Stimulated activated naive CD4-positive, alpha-beta T cell treated with Interleukin-2 at 50 U/mL for 16 hours (primary cell): ENCODE measurements at places on chromosomes 11 and 22.
A peak's percentile ranks its signal among the peaks of the same experiment; 100 is the strongest.

DNA sequence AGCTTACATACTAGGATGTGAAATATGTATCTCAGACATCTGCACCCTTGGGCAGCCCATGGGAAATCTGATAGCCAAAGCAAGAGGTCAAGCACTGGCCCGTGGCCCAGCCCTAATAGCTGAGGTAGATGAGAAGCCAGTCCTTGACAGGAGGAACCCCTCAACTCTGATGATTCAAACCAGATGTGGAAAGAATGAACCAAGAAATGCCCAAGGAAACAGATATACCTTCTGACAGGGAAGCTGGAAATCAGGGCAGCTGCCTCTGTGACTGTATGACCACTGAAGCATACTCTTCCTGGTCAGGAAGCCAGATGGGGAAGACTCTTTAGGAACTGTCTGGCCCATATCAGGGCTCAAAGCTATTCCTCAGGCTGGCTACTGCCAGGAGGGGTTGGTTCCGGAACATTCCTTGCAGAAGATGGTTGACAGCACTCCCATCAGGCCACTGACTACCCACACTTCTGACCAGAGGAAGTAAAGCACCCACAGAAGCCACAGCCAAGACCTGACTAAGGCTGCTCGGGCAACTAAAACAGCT, 124.2 kb downstream of the SWAP70 start:
- no peak for DNase-seq

DNA sequence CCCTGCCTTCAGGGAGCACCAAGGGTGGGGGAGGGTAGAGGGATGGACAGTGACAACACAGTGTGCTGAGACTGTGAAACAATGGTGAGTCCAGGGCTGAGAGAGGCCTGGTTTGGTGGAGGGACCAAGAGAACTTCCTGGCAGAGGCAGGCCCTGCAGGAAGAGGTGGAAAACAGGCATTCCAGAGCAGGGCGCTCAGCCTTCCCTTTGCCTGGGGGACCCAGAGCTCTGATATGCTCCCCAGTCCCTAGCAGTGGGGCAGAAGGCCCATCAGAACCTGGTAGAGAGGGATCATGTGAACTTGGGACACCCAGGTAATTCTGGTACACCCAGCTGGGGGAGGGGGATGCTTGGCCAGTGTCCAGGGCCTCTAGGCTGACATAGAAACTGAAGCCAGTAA, 17.2 kb upstream of the UVRAG start:
- DNase-seq = no peak

DNA sequence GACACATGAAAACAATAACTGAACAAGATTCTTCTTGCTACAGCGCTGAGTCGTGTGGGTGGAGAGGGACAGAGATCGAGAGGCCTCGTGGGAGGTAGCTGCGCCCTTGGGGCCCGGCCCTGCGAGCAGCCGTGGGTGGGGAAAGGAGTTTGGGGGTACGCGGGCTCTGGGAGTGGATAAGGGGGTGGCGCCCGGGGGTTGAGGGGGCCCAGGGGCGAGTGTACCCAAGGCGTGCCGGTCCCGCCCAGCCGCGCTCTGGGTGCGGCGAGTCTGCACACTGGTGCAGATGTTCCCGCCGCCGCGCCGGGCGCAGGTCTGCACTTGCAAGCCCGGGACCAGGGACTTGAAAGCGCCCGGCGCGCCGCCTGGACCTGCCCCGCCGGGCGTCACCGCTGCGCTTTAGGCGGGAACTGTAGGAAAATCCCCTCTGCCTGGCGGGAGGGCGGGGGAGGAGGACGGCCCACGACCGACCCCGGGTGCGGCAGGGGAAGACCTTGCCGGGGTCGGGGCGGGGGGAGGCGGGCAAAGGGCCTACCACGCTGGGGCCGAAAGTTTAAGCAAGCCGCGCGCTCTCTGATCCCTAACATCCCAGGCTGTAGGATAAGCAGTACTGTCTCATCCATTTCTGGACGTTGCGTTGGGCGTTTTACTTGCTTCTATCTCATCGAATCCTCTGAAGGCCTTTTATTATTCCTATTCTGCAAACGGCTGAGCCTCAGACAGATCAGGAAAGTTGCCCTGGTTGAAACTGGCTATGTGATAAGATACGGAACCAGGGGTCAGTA, 1.4 kb upstream of the KREMEN1 start:
- DNase-seq = no peak

GRCh38 chr22:30920407-30920806, 48.2 kb downstream of the MORC2 start:
- peak; percentile 76 for DNase-seq

DNA sequence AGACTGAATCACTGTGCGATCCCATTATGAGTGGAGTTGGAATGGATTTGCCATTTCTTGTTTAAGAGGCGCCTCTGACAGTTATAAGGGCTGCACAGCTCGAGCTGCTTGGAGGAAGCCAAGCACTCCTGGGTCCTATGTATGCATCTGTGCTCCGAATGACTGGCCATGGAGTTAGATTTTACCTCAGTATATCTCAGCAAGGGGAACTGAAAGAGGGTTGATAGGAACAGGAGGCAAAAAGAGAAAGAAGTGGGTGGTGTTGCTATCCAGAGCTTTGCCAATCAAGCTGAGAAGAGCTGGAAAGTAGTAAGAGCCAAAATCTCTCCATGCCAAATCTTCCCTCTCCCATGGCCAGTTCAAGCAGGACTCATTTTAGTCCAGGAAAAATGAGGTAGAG, 632.0 kb upstream of the KIRREL3 start:
- no peak for DNase-seq

DNA sequence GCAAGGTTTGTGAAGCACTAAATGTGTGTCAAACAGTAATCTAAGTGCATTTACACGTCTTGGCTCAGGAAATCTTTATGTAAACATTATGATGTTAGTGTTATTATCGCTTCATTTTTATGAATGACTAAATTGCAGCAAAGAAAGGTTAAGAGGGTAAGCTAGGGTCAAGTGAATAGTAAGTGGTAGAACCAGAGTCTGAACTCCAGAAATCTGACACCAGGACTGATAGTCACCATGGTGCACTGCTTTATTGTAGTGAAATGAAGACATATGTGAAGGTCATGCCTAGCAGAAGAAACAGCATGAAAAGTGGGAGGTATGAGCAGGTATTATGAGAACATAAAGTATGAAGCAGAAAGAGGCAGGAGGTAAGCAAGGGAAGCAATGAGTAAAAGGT, 368.7 kb upstream of the TENM4 start:
- no peak for DNase-seq

DNA sequence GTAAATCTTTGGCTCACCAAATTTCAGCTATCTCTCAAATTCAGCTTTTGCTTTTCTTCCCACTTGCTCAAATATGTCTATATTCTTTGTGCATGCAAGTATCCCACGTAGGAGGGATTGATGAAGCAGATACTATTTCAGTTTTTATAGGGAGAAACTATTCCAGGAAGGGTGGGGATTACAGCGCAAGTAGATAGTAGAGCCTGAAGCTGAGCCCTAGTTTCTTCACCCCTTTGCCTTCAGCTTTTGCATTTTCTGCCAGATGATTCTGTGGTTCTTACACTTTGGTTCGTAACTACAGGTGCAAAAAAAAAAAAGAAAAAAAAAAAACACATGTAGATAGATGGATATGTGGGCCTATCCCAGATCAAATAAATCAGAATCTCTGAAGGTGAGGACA, 3.1 kb upstream of the ACP2 start:
- no peak for DNase-seq

- no peak for DNase-seq
Observed at GRCh38 chr22:26134654-26135330, 34.5 kb upstream of the SEZ6L start.

DNA sequence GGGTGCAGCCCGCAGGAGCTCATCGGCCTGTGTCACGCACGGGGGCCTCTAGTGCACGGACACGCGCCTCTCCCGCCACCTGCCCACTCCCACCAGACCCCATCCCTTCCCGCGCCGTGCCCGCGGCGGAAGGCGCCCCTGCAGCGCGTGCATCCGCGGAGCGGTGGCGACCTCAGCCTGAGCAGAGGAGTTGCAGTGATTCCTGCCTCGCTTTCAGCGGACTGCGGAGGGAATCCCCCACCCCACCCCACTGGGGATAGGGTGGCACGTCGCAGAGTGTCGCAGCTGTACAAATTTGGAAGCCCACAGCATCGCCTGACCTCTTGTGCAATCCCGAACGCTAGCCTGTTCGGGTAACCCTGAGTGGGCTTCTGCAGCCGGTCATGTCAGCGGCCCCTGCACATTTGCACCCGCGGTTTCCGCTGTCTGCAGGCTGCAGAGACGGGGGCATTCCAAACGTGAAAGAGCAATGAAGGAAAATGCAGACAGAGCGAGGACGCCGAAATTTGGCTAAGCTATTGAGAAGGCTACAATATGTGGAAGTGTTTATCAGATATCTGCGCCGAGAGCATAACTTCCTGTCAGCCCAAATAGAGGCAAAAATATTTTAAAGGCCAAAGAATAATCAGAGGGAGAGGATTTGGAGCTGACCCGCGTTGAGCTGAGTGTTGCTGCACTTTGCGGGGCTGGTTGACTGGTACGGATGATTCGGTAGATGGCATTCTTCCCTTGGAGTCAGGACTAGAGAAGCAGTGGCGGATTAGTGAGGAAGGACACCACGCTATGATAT, 617 bp upstream of the ARHGAP20 start:
- DNase-seq = no peak

- no peak for DNase-seq
Observed at GRCh38 chr11:116335078-116335477, 437.7 kb downstream of the BUD13 start.

DNA sequence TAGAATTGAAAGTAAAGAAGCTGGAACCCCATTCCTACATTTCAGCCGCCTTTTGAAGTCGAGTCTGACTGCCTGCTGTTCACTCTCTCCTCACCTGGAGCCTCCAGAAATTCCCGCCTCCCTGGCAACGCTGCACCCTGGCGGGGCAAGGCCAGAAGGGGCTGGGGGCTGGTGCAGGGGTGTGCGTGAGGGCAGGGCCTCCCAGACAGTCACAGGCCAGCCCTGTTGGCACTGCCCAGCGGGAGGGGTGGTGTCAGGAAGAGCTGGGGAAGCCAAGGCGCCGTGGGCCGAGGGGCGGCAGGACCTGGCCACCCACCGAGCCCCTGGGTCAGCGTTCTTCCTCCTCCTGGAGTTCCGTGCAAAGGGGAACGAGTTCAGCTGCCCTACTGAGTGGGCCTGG, 123.2 kb downstream of the KCNQ1OT1 start:
- no peak for DNase-seq

DNA sequence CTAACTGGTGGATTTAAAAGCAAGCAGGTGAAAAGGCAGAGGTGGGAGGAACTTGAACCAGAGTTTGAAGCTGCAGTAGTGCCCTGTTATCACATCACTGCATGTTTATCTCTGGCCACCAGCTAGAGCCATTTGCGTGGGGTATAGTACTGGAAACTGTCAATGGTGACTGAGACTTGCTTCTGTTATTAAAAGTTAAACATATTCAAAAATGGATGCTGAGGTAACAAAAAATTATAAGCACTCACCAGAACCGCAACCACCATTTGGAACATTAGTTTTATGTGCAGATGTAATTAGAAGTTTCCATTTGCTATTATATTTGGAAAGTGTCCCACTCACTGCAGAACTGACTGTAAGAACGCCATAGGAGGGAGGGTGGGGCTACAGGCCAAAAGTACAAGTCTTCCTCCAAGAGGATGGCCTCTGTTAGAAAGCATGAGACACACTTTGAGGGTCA, 1.2 kb upstream of the CD59 start:
- no peak for DNase-seq

DNA sequence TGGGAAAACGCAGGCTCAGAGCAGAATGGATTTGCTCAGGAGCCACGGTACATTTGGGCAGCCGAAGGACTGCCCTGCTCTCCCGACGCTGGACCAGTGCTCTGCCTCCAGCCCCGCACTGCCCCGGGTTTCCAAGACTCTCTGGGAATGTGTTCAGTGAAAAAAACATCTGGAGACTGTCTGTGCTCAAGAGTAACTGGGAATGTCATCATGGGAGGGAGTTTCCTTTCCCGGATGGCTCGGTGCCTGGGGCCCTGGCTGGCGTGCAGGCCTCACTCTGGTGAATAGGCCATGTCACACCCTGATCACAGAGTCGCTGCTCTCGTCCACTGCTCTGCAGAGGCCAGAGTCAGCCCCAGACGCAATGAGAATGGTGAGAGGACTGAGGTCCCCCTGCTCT, 9.8 kb upstream of the APOL6 start:
- no peak for DNase-seq

GRCh38 chr22:49371325-49372110, 456.2 kb downstream of the BRD1 start:
- DNase-seq = no peak

DNA sequence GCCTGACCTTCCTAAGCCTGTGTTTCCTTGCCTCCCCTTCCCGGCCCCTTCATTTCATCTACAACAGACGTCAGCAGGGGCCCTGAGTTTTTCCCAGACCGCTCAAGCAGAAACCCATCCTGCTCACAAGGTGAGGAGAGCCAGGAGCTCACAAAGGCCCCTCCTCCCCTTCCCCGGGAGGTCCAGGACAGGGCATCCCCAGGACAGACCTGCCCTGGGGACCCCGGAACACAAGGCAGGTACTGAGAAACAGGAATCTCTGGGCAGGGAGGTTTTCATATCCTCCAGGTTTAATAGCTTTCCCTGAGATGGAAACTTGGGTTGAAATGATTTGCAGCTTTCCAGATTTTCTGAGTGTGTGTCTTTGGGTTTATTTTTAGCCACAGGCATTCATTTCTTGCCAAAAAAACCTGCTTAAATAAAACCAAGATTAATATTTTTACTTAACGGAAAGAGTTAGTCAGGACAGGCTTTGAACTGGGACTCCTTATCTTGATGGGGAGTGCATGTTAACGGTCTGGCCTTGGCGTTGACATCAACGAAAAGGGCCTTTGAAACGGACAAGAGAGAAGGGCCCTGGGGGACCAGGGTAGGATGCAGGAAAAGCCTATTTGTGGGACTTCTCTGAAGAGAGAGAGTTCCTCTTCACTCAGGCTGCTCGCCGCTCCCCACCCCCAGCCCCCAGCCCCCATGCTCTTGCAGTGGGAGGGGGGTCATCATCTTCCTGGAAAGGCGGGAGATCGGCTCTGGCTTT, 38.5 kb downstream of the TIMP3 start:
- DNase-seq = no peak

- DNase-seq = no peak
Observed at GRCh38 chr22:44969817-44970216, 40.0 kb downstream of the PHF21B start.

GRCh38 chr11:75346912-75347647, 4.4 kb downstream of the ARRB1 start:
- no peak for DNase-seq

- DNase-seq = no peak
Observed at GRCh38 chr11:68678031-68678441, 6.3 kb upstream of the GAL start.

DNA sequence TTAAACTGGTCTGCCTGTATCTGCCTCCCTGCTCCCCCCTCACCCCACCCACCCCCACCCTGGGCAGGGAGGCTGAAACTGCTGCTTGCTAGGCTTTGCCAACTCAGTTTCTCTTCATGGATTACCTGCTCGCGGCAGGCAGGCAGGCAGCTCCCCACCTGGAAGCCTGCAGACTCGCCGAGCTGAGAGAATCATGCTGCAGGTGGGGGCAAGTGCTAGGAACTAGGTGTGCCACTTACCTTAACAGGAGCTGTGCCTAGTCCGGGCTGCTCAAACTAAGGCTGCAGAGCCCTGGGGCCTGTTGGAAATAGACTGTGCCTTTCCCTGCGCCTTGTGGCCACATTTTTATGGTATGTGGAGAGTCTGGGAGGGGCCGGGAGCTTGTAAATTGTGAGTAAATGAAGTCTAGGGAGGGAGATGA, 30.3 kb downstream of the MARK2 start:
- no peak for DNase-seq
